ENCODE measurements at places on chromosomes 12 and 14.

- no peak for DNase-seq
These were observed 301.5 kb upstream of the ATP2B1 start for GRCh38 chr12:90010089-90010488.

GRCh38 chr12:44077294-44077693 lies 241.4 kb downstream of the TMEM117 start:
- no peak for DNase-seq

GRCh38 chr12:93786656-93787397 lies 109.7 kb downstream of the CRADD start:
- peak; percentile 74 for DNase-seq

GRCh38 chr14:100375266-100375962 lies 52.3 kb downstream of the SLC25A47 start:
- peak; percentile 100 for DNase-seq

- peak; percentile 27 for DNase-seq
These were observed 135.1 kb downstream of the SLC38A1 start for GRCh38 chr12:46133751-46134150.

DNA sequence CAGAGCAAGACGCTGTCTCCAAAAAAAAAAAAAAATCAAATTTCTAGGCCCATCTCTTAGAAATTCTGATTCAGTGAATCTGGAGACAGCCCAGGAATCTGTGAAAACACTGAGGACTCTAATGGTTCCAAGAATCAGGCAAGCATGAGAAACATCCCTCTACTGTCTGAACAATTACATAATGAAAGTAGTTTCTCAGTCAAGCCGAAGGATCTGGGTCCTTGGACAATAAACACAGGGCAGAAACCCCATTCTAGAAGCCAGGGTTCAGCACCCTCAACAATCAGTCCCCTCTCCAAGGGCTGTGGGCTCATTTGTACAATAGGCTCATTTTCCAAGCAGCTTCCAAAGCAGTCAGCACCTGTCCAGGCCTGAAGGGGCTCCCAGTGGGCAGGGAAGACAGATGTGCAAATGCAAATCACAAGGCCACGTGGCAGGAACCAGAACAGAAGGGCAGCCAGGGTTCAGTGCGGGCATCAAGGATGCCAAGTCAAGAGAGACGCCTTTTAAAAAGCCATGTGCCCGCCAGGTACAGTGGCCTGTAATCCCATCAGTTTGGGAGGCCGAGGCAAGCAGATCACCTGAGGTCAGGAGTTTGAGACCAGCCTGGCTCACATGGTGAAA lies 96.1 kb downstream of the KSR2 start:
- peak; percentile 8 for DNase-seq

DNA sequence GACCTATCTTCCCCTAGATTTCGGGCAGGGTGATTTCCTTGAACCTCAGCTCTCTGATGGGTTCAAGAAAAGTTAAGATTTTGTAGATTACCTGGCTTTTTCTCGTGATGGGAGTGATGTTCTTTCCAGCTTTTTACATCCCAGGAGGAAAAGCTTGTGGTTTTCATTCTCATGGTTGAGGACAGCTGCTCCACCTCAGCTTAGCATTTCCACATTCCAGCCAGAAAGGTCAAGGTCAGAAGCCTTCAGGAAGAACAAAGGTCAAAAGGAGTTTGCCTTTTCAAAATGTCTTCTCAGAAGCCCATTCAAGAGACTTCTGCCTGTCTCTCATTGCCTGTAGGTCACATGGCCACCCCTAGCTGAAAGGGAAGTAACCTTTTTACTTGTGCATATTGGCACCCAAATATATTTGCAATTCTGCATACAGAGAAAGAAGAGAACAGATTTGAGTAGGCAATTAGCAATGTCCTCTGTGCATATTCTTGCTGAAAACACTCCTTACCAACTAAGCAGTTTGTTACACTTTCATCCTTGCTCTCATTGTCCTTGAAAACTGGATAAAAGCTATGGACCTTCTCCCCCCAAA lies 6.6 kb upstream of the ADGRD1 start:
- DNase-seq: no peak

DNA sequence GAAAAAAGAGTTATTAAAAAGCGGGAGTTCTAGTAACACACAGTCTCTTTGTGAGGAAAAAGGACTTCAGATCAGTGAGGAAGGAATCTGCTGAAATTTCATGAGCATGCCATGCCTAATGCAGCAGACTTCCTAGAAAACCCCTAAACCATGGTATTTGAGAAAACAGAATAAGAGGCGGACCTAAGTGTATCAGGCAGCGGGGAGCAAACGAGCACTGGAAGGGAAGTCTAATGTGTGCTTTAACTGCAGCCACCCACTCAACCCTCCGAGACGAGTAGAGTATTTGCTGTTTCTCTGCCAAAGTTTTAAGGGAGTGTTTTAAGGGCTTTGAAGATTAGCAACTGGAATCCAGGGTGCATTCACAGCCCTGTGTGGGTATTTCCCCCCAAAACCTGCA lies 36.5 kb downstream of the ACADS start:
- peak; percentile 28 for DNase-seq

GRCh38 chr14:91947475-91948184 lies at the start of gene FBLN5:
Gene FBLN5 (minus strand): TSS chr14:91947694. CDS start chr14:91947229, 465 bp downstream.
- peak; percentile 95 for DNase-seq

DNA sequence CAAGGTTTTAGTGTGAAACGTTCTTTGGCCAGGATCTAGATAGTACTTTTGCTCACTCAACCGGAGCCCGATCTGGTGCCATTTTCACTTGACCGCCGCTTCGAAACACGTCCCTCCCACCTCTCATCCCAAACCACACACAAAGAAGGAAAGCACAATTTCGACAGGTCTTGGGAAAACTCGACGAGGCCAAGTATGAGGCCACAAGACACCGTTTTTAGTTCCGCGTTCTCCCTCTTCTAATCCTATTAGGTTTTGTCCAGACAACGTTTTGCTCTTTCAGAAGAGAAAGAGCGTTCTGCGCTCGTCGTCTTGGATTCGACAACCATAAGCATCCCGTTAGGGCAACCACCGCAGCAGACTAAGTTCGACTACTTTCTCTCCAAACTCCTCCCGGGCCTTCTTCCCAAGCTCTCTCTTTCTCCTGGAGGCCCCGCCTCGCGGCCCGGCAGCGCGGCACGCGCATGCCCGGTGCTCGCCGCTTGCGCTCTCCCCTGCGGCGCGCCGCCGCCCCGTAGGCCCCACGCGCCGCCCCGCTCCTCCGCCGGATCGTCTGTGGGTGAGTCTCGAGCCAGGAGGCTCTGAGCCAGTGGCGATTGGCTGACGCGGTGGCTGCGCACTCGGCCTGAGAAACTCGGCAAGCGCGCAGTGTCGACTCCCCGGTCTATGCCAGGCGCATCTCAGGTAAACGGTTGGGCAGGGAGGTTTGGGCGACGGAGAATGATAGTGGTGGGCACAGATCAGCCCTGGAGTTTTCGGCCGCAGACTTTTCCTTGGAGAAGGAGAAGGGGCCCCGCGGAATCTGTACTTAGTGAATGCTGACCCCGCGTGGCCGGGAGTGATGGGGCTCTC lies at the start of gene MIPOL1:
Gene MIPOL1, plus strand, starts transcription at position 517 of the 852 bp plus-strand sequence. CDS start 49,952 bp downstream, outside the sequence.
- peak; percentile 86 for DNase-seq

GRCh38 chr12:91043408-91043807 lies 14.4 kb downstream of the KERA start:
- no peak for DNase-seq

DNA sequence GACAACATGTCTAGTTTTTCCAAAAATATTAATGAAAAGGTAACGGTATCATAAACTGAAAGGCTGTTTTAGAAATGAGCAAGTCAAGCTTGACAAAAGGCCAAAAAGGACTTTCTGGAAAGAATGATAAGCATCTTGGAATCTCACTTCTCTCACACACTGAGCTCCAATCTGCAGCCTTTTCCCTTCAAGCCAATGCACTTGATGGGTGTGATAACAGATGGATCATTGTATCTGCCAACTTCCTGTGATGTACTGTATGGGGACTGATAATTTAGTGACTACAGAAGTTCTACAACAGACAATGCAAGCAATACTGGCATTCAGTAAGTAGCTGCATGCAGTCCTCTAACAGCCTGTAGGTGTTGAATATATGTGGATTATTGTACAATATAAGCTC lies 147.1 kb downstream of the MED13L start:
- DNase-seq: peak; percentile 73

DNA sequence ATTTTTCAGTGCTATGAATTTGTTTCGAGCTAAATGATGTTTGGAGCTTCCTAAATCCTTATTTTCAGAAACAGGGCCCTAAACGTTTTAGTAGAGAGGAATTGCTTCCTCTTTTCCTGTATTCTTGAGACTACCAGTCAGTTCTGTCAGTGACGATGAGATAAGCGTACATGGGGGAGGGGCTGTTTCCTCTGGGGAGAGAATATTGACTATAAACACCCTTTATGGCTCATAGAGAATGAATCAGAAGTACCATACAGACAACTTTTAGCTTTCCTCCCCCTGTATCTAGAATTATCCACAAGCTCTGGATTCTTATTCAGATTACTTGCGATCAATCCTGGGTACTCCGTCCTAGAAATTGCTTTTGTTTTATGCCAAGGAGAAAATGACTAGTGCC lies 5.1 kb downstream of the TBK1 start:
- no peak for DNase-seq

DNA sequence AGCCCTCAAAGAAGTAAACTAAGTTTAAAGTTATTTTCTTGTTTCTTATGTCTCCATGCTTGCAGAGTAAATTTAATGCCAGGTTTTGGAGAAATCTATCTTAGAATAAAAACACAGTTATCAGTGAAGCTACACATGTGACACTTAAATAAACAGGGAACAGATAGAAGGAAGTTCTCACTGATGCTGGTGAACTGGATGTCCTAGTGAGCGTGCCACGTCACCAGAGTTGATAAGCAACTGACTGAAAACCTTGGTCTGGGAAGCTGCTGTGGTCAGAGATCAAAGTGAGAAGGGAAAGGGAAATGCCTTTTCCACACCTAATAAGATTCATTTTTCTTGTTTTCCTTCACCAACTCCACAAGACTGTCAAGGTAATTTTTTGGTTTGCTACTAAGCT lies 74.8 kb upstream of the PCED1B start:
- DNase-seq: no peak

DNA sequence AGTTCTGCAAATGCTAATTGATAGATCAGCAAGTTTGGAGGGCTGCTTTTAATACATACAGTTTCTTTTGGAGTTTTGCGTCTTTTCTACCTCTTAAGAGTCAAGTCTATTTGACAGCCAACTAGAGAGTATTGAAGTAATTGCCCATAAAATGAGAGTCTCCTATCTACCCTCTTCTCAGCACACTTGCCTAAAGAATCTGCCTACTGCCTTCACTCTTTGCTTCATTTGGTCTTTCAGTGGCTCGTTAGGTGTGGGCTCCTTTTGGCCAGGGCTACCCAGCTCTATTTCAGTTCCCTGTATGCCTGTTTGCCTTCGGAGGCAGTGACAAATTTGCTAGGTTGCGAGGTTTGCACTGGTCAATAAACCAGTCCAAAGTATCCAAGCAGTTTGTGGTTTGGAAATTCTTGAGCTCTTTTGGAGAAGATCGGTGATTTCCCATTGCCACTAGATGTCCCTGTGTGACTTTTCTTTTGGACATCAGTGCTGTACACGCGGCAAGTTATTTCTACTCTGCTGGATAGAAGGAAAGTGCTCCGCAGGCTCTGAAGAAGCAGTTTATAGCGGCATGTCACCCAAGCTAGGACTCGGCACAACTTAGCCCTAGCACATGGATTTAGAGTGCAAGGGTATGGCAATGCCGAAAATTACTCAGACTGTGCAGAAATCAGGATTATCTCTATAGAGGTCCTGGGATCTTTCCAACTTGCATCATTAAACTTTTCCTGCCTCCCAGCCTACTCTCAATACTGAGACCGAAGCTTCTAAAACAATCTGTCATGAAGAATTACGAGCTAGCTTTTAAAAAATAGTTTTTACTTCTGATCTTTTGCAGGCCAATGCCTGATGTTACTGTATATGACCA lies 38.6 kb downstream of the MGST1 start:
- peak; percentile 85 for DNase-seq

GRCh38 chr14:74347097-74347794 lies 1.0 kb upstream of the VRTN start:
- no peak for DNase-seq

DNA sequence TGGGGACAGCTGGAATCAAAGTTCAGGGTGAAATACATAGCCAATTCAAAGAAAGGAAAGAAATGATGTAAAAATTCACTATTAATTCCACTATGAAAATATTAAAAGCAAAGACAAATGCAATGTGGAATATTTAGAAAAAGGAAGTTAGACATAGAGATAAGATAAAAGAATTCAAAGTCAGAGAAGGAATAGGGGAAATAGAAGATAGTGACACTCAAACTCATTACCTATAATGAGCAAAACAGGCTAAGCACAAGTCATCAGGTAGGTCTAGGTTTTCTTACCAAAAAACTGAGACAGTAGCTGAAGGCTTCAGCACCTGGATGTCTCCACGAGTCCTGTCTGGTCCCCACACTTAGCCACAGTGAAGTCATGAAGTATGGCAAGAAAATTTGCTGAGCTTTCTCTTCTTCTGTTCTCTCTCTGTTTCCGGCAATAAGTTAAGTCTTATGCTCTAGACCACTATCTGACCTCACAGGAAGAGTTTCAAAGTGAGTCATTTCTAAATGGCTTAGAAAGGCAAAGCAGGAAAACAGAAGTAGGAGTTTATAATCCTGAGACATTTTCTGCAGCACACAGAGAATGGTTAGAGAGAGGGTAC lies at the start of gene C3AR1:
Gene C3AR1, minus strand, starts transcription at position 369 of the 604 bp plus-strand sequence. CDS start 6,174 bp downstream, outside the sequence.
- DNase-seq: peak; percentile 58

DNA sequence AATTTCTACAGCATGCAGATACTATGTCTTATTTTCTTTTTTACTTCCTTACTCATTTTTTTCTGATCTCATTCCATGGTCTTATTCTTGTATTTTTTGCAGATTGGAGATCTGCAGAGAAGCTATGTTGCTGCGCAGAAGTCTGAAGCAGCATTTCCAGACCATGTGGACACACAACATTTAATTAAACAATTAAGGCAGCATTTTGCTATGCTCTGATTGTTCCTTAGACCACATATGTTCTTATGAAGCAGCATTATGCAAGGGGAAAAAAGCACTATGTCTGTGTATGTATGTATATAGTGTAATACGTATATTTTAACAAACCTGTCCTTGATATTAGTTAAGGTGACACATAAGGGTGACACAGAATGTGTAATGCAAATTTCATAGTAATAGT lies 52.7 kb downstream of the TTC8 start:
- DNase-seq: no peak

DNA sequence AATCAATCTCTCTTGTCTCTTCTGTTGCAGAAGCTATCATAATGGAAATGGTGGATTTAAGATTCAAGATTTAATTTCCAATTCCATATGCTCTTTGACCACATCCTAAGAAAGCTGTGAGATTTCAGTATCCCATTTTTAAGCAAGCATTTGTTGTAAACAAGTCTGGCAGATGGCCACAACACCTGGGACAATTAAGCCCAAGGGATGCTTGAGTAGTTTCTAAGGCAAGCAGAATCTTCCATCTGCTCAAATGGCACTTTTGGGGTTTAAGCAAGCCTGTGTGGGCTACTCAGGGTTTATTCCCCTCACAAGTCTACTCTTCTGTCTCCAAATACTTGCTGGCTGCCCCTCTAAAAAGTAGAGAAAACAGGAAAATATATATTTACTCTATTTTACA lies 304.7 kb upstream of the SYT1 start:
- no peak for DNase-seq

GRCh38 chr14:77738559-77739250 lies 22.3 kb downstream of the SNW1 start:
- DNase-seq: peak; percentile 73

GRCh38 chr12:16560273-16560672 lies 45.7 kb downstream of the LMO3 start:
- no peak for DNase-seq

All from fibroblast of the aortic adventitia (primary cell).